Renal pelvis (tissue), 12 donors: ENCODE measurements at places on chromosomes 1 and 21.

- DNase-seq: no peak
These were observed 12.3 kb downstream of the KAZN start for GRCh38 chr1:14610761-14611160.

- no peak for DNase-seq
These were observed 58.3 kb upstream of the PLA2G4A start for GRCh38 chr1:186770421-186770820.

DNA sequence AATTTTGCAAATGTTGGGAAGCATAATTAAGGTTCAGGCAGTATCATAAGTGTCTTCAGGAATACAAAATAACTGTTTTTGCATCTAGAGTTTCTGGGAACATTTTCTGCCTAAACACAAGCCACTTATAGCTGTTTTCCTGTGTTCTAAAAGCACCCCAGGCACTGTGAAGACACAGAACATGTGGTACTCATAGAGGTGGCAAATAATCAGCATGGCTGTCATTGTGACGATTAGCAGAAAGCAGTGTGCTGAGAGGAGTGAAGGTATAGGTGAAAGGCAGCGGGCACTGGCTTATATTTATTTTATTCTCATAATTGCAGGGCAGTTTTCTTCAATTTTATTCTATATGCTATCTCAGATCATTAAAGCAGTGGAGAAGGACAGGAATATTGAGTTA lies 119.6 kb downstream of the LRRC53 start:
- DNase-seq: no peak

DNA sequence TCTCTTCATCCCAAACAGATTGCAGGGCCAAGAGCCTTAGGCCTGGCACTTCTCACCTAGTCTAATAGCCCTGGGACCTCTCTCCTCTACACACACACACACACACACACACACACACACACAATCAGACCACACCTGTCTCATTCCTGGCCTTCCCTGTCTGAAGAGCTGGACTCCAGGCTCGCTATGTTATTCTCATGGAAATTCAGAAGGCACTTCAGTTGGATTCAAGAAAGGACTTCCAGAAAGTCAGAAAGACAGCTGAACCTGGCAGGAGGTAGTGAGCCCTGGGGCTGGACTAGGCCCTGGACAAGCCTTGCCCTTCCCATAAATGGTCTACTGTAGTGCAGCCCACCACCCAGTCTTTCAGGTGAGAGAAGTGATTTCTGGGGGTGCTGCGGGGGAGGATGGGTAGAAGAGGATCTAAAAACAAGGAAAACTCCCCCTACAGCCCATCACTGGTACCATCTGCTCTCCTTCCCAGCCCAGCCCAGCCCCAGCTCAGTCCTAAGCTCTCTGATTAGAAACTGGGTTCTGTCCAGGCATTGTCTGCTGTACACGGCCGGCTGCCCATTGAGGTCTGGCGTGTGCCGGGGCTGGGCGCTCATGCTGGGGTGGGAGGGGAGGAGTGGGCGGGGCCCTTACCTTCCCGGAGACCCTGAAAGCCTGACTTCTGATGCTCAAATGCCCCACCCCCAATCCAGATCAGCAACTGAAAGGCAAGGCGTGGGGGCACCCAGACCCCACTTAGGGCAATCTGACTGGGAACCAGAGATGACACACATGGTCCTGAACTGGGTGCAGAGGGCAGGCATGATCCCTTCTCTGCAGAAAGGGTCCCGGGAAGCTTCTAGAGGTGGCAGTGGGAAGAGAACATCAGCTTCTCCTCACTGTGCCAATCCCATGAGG lies 2.5 kb downstream of the KIF21B start:
- no peak for DNase-seq

- no peak for DNase-seq
These were observed 3.1 kb upstream of the SH3BP5L start for GRCh38 chr1:248828845-248829244.

DNA sequence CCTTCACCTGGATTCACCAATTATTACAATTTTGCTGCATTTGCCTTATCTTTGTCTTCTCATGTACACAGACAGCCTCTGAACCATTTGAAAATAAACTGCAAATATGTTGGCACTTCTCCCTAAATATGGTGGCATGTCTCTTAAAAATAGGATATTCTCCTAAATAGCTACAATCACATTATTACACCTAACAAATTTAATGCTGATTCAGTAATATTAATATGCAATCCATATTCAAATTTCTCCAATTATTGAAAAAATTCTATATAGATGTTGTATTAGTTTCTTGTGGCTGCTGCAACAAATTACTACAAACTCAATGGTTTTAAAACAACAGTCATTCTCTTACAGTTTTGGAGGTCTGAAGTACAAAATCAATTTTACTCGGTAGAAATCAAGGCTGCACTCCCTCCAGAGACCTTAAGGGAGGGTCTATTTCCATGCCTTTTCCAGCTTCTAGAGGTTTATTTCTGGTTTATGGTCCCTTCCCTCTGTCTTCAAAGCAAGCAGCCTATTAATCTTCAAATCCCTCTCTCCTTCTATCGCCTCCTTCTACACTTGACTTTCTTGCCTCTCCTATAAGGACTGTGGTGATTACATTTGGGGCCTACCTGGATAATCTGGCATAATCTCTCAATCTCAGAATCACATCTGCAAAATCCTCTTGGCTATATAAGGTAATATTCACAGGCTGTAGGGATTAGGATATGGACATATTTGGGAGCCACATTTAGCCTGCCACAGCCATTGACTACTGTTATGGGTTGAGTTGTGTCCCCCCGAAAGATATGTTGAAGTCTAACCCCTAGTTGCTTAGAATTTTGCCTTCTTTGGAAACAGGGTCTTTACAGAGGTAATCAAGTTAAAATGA lies 52.5 kb upstream of the BOLA1 start:
- DNase-seq: no peak

GRCh38 chr1:215018555-215018954 lies 64.0 kb upstream of the KCNK2 start:
- DNase-seq: no peak

GRCh38 chr1:19920132-19920710 lies 3.2 kb downstream of the PLA2G2E start:
- no peak for DNase-seq

DNA sequence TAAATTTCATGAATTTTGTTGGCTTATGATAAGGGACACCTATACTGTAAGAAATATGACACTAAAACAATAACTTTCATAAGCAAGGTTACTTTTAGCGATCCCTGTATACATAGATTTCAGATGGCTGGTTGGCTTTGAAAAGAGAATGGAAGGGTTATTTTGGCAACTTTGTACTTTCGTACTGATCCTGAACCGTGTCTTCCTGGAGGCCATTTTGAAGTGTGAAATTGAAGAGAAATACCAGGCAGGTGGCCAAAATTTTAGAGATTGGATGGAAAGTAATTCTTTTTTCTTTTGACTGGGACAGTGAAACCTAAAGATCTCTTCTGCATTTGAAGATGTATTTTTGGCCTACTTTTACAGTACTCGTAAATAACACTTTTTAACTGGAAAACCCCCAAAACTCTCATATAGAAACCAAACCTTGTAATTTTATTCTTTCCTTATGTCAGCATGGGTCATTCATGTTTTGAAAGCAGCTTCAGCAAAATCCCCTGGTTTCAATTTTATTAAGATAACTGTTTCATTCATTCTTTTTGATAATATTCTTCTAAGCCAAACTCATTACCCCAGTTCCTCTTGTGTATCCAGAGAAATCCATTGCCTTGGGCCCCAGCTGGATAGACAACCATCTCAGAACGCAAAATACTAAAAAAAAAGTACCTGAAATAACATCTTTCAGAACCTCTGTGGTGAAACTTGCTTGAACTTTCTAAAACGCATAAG lies 38.4 kb upstream of the ZNF281 start:
- DNase-seq: no peak

DNA sequence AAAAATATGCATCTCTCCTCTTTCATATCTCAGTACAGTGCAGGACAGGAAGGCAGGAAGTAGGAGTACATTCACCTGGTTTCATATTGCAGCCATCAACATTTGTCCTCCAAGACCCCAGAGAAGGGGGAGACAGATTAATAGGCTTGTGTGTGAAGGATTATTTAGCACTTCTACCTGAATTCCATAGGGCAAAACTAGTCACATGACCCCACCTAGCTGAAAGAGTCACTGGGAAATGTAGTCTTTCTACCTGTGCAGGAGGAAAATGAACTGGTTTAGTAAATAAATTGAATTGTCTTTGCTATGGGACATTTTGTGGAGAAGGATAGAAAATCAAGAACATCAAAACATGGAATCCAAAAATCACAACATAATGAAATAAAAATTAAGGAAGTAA lies 13.9 kb upstream of the TRIM33 start:
- DNase-seq: peak; percentile 11

DNA sequence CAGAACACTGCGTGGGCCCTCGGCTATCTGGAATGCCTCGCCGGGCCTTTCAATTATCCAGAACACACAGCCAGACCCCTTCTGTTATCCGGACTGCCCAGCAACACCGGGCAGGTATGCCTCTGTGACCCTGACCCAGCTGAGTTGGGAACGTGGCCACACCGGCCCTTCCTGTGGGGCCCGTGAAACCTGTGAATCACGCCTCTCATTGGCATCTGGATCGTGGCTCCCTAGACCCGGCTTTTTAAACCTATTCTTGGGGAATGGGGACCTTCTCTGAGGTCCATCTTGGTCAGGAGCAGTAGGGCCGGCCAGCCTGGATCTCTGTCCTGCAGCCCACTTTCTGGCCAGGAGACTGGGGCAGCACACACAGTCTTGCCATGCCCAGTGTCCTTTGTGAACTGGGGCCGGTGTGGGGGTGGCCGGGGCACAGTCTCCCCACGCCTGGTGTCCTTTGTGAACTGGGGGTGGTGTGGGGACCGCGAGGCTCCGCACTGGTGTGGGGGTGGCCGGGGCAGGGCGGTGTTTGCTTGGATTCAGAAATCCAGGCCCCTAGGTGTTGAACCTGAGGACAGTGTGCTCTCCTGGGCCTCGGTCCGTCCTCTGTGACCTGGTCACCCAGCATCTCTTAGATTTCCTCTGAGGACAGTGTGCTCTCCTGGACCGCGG lies 11.1 kb downstream of the COL18A1 start:
- DNase-seq: no peak

DNA sequence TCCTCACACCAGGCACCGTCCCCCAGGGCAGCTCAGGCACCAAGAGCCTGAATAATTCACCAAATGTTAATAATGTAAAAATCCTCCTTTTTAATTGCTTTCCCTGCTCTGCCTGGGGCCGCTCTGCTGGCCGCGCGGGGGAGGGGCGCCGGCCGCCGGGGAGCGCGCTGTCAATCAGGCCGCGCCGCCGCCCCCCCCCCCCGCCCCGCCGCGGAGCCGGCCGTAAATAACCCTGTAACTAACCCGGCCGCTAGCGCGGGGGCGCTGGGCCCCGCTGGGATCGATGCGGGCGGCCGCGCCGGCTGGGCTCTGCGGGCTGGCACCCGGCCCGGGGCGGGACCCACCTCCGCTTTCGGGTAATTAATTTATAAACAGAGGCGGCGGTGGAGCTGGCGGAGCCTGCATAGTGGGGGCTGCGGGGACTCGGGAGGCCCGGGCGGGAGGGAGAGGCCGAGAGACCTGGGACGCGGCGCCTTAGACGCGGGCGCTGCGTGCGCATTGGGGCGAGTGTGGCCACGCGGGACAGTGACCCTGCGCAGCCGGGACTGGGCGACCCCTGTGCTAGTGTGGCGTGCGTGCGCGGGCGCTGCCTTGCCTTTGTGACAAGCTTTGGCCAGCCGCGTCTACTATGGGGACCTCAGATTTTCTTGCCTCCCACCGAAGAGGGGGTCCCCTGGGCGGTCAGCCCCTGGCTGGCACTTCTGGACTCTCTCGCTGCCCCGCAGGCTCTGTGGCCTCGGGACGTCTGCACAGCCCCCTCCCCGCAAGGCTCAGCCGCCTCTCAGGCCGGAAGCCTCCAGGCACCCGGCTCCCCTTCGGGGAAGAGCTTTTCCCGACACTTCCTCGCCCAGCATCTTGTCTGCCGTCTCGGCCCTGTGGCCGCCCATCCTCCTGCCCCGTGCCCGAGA lies 16.6 kb downstream of the SAMD11 start:
- peak; percentile 89 for DNase-seq

GRCh38 chr1:54973205-54973921 lies 7.1 kb upstream of the TMEM61 start:
- DNase-seq: no peak

DNA sequence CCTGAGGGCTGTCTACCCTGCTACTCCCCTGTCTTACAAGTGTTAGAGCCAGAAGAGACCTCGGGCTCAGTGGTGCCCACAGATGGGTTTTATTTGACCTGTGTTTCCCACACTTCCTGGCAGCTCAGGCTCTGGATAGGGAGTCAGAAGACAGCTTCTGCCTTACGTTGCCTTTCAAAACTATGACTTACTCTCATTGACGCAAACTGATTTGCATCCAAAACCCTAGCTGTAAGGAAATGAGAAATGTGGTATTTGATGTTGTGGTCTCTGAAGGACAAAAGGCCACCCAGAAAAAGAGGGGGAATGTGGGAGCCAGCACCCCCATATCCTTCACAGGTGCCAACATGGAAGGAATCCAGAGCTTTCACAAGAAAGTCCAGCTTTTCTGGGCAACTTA lies 180.2 kb downstream of the ATG4C start:
- no peak for DNase-seq

DNA sequence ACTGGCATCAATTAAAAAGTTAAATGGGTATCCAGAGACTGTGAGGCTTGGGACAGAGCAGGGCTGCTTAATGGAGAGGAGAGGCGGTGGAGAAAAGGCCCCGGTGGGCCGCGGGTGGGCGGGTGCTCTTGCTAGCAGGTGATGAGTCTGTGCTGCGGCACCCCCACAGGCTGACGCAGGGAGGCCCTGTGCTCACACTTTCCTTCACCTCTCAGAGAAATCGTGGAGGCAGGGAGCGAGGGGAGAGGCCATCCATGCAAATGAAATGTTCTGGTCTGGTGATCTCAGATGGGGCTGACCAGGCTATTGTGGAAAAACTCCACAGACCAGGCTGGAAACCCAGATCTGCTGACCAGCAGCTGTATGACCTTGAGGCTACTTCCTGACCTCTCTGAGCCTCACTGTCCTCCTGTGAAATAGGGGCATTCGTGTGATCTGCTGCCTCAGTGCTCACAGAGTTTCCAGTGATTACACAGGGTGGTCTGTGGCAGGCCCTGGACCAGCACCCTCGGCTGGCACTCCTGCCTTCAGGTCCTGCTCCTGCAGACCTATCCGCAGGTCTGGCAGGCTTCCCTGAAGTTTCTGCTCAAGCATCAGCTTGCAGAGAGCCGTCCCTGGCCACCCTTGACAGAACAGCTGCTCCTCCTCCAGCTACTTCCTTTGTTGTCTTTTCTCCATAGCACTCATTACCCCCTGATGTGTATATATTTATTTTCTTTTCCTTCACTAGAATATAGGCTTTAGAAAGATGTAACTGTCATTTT lies 89.2 kb downstream of the BEND5 start:
- DNase-seq: peak; percentile 55

GRCh38 chr1:176552217-176552991 lies 89.4 kb downstream of the PAPPA2 start:
- DNase-seq: no peak
